Stimulated activated CD8-positive, alpha-beta memory T cell treated with anti-CD3 and anti-CD28 coated beads, Interleukin-15, amount 100 ng/mL, for 4 hours (primary cell): ENCODE measurements at places on chromosomes 2 and 18.

GRCh38 chr2:206721256-206721920 lies 3.2 kb upstream of the DYTN start:
- DNase-seq = no peak

- no peak for DNase-seq
Observed at GRCh38 chr2:31331156-31331555, 83.4 kb downstream of the XDH start.

DNA sequence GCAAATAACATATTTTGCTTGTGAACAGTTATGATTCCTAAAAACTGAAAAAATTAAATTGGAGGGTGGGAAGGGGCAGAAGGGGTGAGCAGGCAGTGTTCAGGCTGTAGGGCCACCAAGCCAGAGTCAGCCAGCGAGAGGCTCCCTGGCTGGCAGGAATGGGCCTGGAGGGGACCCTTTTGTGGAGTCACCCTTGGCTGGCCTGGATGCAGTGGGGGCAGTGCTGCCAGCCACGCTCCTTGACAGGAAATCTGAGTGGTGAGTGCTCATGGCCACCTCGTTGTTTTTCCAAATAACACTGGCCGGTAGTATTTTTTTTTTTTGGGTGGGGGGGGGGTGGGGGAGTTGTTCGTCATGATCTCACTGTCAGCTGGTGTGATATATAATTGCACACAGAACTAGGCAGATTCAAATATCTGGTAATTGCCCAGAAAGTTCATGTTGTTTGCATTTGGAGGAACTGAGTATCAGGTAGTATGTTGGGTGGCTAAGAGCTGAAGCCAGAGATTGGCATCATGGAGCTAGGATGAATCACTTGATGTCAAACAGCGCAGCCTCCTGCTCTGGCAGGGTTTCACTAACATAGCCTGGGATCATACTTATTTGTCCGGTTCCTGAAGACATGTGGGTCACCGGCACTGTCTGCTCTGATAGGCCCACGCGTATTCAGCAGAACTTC lies 160.0 kb downstream of the PTGR3 start:
- no peak for DNase-seq

DNA sequence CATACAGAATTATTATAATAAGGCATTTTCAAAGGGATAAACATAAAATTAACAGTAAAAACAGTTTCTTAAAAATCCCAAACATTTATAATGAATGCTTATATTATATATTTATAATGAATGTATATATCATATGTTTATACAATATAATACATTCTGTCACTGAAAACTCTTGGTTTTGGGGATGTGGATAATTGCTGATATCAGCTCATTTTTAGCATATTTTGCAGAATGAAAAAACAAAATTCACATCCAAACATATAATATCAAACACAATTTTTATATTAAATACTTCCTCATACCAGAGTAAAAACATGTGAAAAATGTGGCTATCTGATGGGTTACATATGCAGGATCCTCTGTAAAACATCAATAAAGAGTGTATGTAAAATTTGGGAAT lies 202.7 kb upstream of the KLHL14 start:
- no peak for DNase-seq

GRCh38 chr2:8524388-8524787 lies 157.5 kb upstream of the ID2 start:
- no peak for DNase-seq

GRCh38 chr2:136248242-136248641 lies 130.3 kb upstream of the CXCR4 start:
- DNase-seq = no peak

- no peak for DNase-seq
Observed at GRCh38 chr18:69790649-69791048, 157.0 kb downstream of the CD226 start.

DNA sequence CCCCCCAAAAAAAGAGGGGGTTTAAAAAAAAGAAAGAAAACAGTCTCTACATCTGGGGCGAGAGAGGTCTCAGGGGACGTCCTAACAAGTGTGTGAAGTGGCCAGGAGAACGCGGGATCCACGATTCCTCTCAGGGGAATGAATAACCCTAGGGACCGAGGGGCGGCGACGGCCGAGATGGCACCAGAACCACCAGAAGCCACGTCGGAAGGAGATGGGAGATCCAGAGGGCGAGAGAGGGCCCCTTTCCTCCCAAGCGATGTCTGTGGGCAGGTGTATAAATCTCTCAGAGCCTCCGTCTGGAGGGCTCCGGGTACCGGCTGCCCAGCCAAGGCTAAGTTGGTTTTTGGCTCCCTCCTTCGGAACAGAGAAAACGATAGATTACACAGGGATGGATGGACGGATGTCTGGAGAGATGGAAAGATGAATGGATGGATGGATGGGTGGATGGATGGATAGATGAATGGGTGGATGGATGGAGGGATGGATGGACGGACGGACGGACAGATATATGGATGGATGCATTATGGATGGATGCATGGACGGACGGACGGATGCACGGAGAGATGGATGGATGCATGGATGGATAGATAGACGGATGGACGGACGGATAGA lies 1.7 kb downstream of the EPHA4 start:
- DNase-seq = no peak

GRCh38 chr2:120260736-120261135 lies 8.1 kb downstream of the RALB start:
- DNase-seq = no peak
